ENCODE measurements at places on chromosomes 11 and 22.
A peak's percentile ranks its signal among the peaks of the same experiment; 100 is the strongest.

- peak; percentile 93 for DNase-seq
Observed at GRCh38 chr22:20156611-20157429, 6.0 kb upstream of the CCDC188 start.

GRCh38 chr11:34585304-34585734 is 35.6 kb upstream of the EHF start:
- no peak for DNase-seq

GRCh38 chr11:76515494-76515893 is 70.7 kb downstream of the EMSY start:
- DNase-seq: no peak

GRCh38 chr22:33160525-33160924 is 102.3 kb upstream of the SYN3 start:
- DNase-seq: no peak

DNA sequence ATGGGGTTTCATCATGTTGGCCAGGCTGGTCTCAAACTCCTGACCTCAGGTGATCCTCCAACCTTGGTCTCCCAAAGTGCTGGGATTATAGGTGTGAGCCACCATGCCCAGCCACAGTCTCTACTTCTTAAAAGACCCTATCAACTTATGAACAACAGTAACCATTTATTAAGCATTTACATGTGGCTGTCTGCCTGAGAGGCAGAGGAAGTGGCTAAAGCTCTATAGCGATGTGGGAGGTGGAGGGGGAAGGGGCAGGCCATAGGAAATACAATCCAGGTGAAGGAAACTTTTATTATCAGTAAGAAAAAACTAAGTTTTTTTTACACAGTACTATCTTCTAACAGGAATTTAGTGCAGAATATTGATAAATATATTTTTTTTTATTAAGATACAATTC is 87.8 kb upstream of the PHOX2A start:
- DNase-seq: no peak

GRCh38 chr22:32990187-32990586 is 68.0 kb downstream of the SYN3 start:
- DNase-seq: no peak

DNA sequence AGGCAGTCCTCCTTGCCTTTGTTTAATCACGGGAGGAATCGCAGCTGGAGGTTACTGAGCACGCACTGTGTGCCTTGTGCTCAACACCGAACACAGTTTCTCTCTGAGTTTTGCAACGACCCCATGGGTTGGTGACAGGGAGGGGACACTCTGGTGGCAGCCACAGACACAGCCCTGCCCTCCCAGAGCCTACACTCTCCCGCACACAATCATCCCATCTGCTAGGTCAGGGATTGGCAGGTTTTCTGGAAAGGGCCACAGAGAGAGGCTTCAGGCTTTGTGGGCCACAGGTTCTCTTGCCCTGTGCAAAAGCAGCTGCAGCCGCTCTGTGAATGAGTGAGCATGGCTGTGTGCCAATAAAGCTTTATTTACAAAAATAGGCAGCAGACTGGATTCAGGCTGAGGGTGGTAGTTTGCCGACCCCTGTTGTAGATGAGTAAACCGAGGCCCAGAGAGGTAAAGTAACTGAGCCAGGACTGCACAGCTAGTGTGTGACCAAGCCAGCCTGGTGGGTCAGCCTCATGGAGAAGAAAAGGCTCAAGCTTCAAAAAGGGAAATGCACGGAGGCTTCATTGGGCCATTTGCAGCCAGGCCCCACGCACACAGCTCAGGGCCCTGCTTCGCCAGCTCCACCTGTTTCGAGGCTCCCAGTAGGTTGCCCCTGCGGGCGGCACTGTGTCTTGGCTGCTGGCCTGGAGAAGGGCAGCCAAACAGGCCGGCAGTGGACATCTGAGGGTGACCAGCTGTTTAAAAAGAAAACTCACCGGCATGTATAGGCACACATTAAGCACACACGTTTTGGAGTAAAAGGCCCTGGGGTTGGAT is 16.3 kb downstream of the LTO1 start:
- DNase-seq: no peak

GRCh38 chr11:120546312-120547205 is 35.0 kb downstream of the GRIK4 start:
- DNase-seq: no peak

GRCh38 chr11:24124876-24125275 is 372.0 kb upstream of the LUZP2 start:
- no peak for DNase-seq

- DNase-seq: no peak
Observed at GRCh38 chr11:88428959-88429358, 91.4 kb upstream of the CTSC start.

DNA sequence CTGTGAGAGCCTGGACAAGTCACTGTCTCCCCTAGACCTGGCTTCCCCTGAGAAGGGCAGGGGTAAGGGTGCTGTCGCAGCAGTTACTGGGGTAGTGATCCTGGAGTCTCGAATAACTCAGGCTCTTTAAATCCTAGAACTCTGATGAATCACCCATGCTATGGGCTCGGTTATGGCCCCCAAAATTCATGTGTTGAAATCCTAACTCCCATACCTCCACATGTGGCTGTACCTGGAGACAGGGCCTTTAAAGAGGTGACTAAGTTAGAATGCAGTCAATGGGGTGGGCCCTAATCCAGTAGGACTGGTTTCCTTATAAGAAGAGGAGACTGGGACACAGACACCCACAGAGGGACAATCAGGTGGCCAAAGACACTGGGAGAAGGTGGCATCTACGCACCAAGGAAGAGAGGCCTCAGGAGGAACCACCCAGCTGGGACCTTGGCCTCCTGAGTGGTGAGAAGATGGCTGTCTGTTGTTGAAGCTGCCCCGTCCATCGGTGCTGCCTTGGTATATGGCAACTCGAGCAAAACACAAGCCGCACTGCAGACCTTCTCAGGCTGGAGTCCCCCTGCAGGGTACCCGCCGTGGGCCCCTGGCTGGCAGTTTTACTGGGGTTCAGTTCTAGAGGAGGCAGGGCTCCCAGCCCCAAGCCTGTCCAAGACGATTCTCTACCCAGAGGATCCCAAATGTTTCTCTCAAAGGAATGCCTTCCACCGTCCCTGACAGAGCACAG is 48.8 kb upstream of the SHISAL1 start:
- DNase-seq: no peak

DNA sequence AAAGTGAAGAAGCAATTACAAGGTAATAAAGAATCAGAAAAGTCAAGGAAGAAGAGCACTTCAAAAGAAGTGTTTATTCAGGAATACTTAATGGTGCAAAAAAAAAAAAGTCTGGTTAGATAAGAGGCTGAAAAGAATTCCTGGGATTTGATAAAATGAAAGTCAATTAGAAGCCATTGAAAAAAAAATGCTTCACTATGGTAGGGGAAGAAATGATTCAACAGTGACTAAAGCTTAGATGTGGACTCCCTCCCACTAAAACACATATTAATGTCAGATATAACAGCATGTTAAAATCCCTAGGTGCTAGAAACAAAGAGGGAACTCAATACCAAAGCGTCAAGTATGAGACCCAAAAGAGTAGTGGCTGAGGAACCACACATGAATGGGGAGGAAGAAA is 335.3 kb upstream of the PITPNB start:
- no peak for DNase-seq

GRCh38 chr11:124793466-124794278 is 6.5 kb downstream of the MSANTD2 start:
- no peak for DNase-seq

DNA sequence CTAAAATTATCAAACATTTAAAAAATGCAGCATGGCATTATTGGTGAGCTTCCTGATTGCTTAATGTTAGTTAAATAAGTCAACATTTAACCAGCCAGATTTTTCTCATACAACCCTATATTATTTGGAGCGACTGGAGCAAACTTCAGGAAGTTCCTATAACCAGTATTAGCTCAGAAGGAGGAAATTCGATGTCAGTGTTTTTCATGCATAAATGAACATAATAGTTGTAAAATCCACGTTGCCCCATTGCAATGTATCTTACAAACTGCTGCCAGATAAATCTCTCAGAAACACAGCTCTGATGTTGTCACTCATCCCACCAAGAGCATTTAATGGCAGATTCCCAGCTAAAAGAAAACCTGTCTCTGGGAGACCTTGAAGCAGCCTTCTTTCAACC is 278.5 kb downstream of the CASP12 start:
- DNase-seq: no peak

- DNase-seq: no peak
Observed at GRCh38 chr11:31421820-31422219, 52.2 kb downstream of the DNAJC24 start.

DNA sequence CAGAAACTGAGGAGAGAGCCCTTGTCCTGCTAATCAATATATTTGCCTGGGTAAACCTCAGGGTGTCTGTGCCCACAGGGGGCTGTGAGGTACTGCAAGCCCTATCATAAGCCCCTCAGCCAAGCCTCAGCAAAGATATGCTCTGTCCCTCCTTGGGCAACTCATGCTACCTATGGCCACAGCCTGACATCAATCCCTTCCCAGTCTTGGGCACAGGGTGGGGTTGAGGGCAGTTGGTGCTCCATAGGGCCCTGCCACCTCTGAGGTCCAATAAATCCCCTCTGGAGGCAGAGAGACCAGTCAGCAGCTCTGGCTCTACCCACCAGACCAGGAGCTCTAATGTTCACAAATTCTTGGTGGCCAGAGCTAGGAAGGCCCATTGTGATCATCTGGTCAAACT is 23.8 kb downstream of the TPBGL start:
- DNase-seq: no peak

DNA sequence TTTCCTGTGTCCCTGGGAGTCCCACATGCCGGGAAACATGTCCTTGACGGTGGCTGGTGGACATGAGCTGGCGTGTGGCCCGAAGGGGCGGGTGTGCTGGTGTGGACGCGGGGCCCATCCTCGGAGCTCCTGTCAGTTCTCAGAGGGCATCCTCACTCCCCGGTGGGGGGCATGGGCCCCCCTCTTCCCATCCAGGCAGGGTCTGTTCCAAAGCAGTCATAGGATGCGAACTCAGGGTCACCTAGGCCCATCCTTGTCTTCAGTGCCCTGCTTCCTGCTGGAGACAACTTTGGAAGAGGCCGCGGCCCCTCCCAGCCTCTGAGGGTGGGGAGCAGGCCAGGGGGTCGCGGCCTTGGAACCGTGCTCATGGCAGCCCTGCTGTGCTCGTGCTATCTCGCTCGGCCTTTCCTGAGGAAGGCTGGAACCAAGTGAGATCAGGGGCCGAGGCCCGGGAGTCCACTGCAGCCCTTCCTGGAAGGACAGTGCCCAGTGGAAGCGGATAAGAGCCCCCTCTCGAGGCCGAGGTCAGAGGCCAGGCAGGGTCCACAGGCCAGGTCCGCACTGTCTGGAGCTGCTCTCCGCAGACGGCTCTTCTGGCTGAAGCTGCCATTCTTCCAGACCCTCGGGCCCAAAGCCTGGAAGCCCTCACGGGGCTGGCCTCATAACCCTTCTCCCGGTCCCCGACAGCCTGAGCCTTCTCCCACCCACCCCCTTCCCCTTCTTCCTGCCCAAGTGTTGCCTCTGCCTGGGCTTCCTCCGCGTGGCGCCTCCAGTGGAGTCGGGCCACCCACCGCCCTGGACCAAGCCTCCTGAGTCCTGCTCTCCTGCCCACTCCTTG is 8.7 kb downstream of the GRK2 start:
- DNase-seq: no peak

DNA sequence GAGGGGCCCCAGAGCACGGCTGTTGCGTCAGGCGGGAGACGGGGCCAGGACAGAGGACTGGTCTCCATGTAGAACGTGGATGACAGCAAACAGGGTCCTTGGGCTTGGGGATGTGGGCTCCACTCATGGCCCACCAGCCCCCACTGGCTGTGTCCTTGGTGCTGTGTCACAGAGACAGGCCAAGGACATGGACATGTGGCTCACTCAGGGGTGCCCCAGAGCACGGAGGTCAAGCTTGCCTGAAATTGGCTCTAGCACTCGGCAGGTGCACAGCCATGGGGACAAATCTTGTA is 14.4 kb downstream of the FADS2 start:
- no peak for DNase-seq

- peak; percentile 67 for DNase-seq
Observed at GRCh38 chr11:62601122-62601371, 618 bp downstream of the MTA2 start.

GRCh38 chr11:13963949-13964770 is 1.6 kb downstream of the SPON1 start:
- DNase-seq: peak; percentile 36

DNA sequence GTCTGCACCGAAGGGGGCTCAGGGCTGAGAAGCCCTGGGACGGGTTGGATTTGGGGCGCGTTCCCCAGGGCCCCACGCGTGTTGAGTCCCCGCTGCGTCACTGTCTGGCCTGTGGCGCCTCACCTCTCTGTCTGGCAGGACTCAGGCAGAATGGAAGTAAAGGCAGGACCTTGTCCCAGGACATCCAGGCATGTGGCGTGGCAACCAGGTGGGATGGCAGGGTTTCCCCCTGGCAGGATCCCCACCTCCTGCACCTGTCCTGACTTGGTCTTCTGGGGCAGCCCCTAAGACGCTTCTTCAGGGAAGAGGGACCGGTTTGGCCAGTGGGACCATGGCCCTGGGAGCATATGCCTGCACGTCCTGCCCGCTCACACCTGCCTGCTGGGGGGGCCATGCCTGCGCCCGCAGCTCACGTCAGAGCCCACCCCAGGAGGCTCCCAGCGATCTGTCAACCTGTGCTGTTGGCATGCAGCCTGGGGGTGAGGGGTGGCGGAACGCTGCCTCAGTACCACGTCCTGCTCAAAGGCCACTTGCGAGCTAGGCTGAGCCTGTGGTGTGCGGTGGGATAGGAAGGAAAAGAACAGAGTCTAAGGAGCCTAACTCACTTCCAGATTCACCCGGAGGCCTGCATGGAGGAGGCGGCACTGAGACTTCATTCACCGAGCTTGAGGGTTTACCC is 72.7 kb downstream of the KCNQ1 start:
- DNase-seq: no peak

DNA sequence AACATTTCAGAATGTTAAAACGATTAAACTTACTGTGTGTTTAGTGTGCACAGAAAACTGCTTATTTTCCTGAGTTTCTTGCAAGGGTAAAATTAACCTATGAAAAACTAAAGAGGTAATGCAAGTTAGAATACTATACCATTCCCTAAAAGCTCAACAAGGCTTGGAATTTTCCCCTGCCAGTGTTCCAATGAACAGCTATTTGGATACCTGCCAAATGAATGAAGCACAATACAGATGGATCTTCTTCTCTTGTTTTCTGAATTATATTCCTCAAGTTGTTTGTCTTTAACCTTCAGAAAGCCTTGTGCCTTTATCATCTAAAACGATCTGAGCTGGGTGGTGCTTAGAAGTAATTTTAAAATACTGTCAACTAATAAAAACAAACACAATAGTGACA is 204.5 kb downstream of the LRRC4C start:
- DNase-seq: no peak

DNA sequence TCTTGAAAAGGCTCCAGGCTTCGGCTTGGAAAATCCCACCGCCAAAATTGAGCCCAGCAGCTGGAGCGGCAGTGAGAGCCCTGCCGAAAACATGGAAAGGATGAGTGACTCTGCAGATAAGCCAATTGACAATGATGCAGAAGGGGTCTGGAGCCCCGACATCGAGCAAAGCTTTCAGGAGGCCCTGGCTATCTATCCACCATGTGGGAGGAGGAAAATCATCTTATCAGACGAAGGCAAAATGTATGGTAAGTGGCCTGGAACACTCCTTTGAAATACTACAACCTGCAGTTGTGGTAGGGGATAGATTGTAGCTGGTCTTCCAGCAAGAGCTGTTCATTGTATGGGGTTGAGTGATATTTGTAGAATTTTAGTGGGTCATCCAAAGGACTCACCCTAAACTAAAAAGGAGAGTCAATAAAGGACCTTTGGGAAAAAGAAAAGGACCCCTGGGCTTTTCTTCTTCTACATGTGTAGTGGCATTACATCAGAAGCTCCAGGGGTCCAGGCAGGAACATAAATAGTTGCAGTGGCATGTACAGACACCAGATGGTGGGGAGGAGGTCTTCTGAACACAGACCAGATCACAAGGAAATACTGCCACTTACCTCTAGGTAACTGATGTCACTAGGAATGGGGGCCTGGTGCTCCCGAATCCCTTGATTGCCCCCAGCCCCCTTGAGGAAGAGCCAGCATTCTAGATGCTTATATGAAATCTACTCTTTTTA is 90.1 kb downstream of the TEAD1 start:
- DNase-seq: no peak
